ENCODE measurements at places on chromosomes 5 and 9. TPM values are rescaled to one million over a fixed set of nuclear protein-coding genes. Genes with fewer than 3 reads are reported as not detected.
A peak's percentile ranks its signal among the peaks of the same experiment; 100 is the strongest.

Gene HACD4
- 2.0 TPM for total RNA-seq

Gene CCL27
- not detected for total RNA-seq

- H3K36me3 ChIP-seq, result no peaks in the 10 kb centered on the region
- H3K4me3 ChIP-seq, result no peak overlapping the region
- peaks cover 27% of the 10 kb centered on the region for H3K4me1 ChIP-seq
- H3K27ac ChIP-seq, result peak overlapping the region; percentile 79
These were observed 7.0 kb downstream of the PDE6A start for GRCh38 chr5:149937610-149938009.

GRCh38 chr5:127068493-127069214, 4.6 kb downstream of the C5orf63 start:
- no peak overlapping the region for H3K27ac ChIP-seq
- DNase-seq, result no peak
- H3K36me3 ChIP-seq, result no peaks in the 10 kb centered on the region
- H3K4me1 ChIP-seq, result no peaks in the 10 kb centered on the region

GRCh38 chr9:18390393-18390792, 83.6 kb upstream of the ADAMTSL1 start:
- H3K4me3 ChIP-seq, result no peak overlapping the region
- no peak overlapping the region for H3K27ac ChIP-seq
- no peak for DNase-seq
- peaks cover 38% of the 10 kb centered on the region for H3K4me1 ChIP-seq
- no peaks in the 10 kb centered on the region for H3K36me3 ChIP-seq

- H3K27ac ChIP-seq, result no peak overlapping the region
- H3K4me3 ChIP-seq, result no peak overlapping the region
- no peak for DNase-seq
- H3K27me3 ChIP-seq, result no peaks in the 10 kb centered on the region
- H3K36me3 ChIP-seq, result peaks cover 31% of the 10 kb centered on the region
- no peaks in the 10 kb centered on the region for H3K4me1 ChIP-seq
These were observed 9.0 kb downstream of the TOR1B start for GRCh38 chr9:129811967-129812363.
